Small intestine (tissue), 16 donors: ENCODE measurements at places on chromosomes 2 and 18. TPM values are rescaled to one million over a fixed set of nuclear protein-coding genes. Genes with fewer than 3 reads are reported as not detected.

DNAH6 gene
- polyA plus RNA-seq, result 1.4 TPM

RUFY4 gene
- not detected for polyA plus RNA-seq

PLA2R1 gene
- polyA plus RNA-seq, result 4.0 TPM

SERPINB13 gene
- not detected for polyA plus RNA-seq

SCTR gene
- 43.5 TPM for polyA plus RNA-seq

EPHA4 gene
- 3.1 TPM for polyA plus RNA-seq

TRMT61B gene
- 15.5 TPM for polyA plus RNA-seq

NEURL3 gene
- polyA plus RNA-seq, result 3.1 TPM

TIGD1 gene
- 2.8 TPM for polyA plus RNA-seq
